ENCODE measurements at places on chromosomes 3 and 15. TPM values are rescaled to one million over a fixed set of nuclear protein-coding genes. Genes with fewer than 3 reads are reported as not detected.

ISLR2 gene
- total RNA-seq, result not detected

SLC6A1 gene
- not detected for total RNA-seq

GRCh38 chr3:142993958-142994442 lies 7.4 kb upstream of the U2SURP start:
- peaks cover 7% of the 10 kb centered on the region for H3K27me3 ChIP-seq
- no peak overlapping the region for H3K27ac ChIP-seq
- no peaks in the 10 kb centered on the region for H3K4me1 ChIP-seq
- no peaks in the 10 kb centered on the region for H3K36me3 ChIP-seq
- no peak overlapping the region for H3K4me3 ChIP-seq
- DNase-seq, result peak; percentile 75

- H3K4me3 ChIP-seq, result no peak overlapping the region
- no peak overlapping the region for H3K27ac ChIP-seq
- H3K36me3 ChIP-seq, result no peaks in the 10 kb centered on the region
Observed at GRCh38 chr15:62444104-62445022, 279.3 kb upstream of the C2CD4B start.

- H3K4me3 ChIP-seq, result no peak overlapping the region
- H3K4me1 ChIP-seq, result peaks cover 57% of the 10 kb centered on the region
- no peak overlapping the region for H3K27ac ChIP-seq
Observed at GRCh38 chr3:105848821-105849220, 20.0 kb downstream of the CBLB start.

- H3K36me3 ChIP-seq, result peaks cover 17% of the 10 kb centered on the region
- no peak overlapping the region for H3K27ac ChIP-seq
- no peak overlapping the region for H3K4me3 ChIP-seq
- no peaks in the 10 kb centered on the region for H3K27me3 ChIP-seq
- peaks cover 30% of the 10 kb centered on the region for H3K4me1 ChIP-seq
Observed at GRCh38 chr15:38588672-38589071, 24.1 kb upstream of the RASGRP1 start.

- DNase-seq, result no peak
- H3K27ac ChIP-seq, result no peak overlapping the region
- H3K4me3 ChIP-seq, result no peak overlapping the region
Observed at GRCh38 chr3:126746395-126747177, 42.5 kb downstream of the CHCHD6 start.

TRPM1 gene
- not detected for total RNA-seq

SH2D7 gene
- total RNA-seq, result 0.31 TPM

Data from activated CD8-positive, alpha-beta T cell treated with anti-CD3 and anti-CD28 coated beads, Interleukin-2, amount 10 ng/mL, durations not matched to agents 7 days and 5 days (primary cell).